ENCODE measurements at places on chromosomes 12 and 14.

- DNase-seq = no peak
These were observed 63.4 kb downstream of the LGMN start for GRCh38 chr14:92684801-92685560.

- no peak for DNase-seq
These were observed 1123.0 kb downstream of the VRK1 start for GRCh38 chr14:97920201-97920600.

- DNase-seq = no peak
These were observed 368.6 kb downstream of the DPF3 start for GRCh38 chr14:72525087-72525915.

GRCh38 chr12:6631549-6631961 is 4.2 kb downstream of the LPAR5 start:
- no peak for DNase-seq
